ENCODE measurements at places on chromosomes 2 and 18. TPM values are rescaled to one million over a fixed set of nuclear protein-coding genes. Genes with fewer than 3 reads are reported as not detected.

SCN7A gene
- total RNA-seq: 0.36 TPM

SCYGR5 gene
- not detected for total RNA-seq

- DNase-seq: no peak
Observed at GRCh38 chr2:10316336-10316735, 13.6 kb downstream of the HPCAL1 start.

DNA sequence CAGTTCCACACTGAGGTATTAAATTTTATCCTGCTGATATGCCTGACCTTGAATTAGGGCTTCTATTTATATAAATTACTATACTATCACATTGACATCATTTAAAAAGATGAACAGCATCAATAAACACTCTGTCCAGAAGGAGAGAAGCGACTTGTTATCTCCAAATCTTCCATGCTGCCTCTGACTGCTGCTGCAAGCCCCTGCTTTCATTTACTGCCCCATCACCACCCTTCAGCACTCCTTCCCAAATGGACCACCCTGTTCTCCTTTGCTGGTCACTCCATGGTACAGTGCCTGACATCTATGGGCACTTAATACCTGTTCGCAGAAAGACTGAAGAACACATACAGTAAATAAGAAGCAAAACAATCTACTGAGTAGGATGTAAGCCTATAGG lies 48.1 kb downstream of the KLF7 start:
- no peak for DNase-seq

- DNase-seq: no peak
Observed at GRCh38 chr18:74331404-74331803, 15.8 kb downstream of the C18orf63 start.

DNA sequence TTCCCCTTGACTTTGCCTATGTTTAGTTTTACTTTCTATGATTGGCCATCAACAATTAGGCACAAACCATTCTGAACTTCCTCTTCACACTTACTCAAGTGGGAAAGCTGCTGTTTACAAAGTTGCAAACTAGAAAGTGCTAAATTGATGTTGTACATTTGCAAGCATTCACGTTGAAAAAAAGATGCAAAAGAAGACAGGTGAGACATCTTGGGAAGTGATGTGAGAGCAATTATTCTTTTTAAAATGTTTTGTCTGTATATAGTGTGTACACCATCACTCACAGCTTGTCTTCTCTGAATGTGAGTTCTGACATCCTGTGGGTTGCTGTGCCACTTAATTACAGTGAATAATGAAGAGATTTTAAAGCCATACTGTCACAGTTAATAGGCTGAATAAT lies 874.1 kb upstream of the LRATD1 start:
- no peak for DNase-seq

TCF23 gene
- total RNA-seq: not detected

- no peak for DNase-seq
Observed at GRCh38 chr18:37900326-37900725, 334.7 kb upstream of the CELF4 start.

- DNase-seq: no peak
Observed at GRCh38 chr18:51666763-51667191, 469.3 kb upstream of the MEX3C start.

DNA sequence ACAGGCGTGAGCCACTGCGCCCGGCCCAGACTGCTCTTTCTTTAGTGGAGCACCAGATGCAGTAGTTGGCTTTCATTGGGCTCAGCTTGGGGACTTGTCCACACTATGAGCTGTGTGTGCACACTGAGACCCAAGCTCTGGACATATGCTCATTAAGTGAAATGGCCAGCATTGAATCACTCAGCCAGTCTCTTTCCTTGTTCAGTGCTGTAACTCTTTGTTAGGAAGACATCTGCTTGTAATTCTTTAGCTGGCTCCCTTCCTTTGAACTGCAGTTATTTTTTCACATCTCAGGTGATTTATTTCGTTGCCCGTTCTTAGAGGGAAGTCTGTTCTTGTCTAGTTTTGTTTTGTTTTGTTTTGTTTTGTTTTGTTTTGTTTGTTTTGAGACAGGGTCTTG lies 70.5 kb downstream of the CAB39 start:
- DNase-seq: no peak

NCKAP5 gene
- total RNA-seq: 0.58 TPM

NGEF gene
- total RNA-seq: 4.2 TPM

DNA sequence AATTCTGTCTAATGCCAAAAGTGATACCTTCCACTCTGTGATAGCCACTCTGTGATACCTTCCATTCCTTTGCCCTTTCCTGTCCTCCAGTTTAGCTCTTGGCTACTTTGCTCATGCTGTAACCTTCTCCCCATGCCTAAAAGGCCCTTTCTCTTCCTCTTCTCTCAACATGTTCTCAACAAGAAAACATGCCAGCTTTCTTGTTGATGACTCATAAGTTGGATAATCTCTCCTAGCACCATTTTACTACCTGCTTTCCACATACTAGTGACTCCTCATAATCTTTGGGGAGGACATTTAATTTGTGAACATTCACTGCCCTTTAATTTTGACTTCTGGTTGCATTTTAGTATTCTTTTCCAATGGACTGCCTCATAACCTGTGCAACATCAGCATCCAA lies 55.9 kb upstream of the NT5C1B start:
- no peak for DNase-seq

SERPINB13 gene
- total RNA-seq: not detected

GAREM2 gene
- total RNA-seq: 1.9 TPM

TUBA4B gene
- 0.52 TPM for total RNA-seq

DNA sequence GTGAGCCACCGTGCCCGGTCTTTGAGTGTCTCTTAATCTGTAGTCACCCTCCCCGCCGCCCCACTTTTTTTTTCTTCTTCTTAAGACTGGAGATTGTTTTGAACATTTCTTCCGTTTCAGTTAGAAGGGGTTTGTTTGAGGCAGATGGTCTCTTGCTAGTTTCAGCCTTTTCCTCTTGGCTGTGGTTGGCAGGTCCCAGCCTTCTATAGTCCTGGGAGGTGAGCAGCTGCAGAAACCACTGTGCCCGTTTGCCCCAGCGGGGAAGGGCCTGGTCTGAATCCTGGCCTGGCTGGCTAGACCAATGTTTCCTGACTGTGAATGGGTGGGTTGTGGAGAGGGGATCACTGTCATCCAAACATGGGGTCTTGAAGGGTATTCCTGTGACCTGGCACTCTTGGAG lies 30.1 kb upstream of the MCFD2 start:
- DNase-seq: no peak

DNA sequence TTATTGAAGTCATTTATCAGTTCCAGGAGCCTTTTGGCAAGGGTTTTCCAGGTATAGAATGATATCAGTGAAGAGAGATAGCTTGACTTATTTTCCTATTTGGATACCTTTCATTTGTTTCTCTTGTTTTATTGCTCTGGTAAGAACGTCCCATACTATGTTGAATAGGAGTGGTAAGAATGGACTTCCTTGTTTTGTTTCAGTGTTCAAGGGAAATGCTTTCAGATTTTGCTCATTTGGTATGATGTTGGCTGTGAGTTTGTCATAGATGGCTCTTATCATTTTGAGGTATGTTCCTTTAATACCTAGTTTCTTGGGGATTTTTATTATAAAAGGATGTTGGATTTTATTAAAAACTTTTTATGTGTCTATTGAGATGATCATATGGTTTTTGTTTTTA lies 87.1 kb upstream of the EPAS1 start:
- DNase-seq: no peak

- DNase-seq: no peak
Observed at GRCh38 chr18:29163596-29163995, 986.7 kb upstream of the CDH2 start.

DNA sequence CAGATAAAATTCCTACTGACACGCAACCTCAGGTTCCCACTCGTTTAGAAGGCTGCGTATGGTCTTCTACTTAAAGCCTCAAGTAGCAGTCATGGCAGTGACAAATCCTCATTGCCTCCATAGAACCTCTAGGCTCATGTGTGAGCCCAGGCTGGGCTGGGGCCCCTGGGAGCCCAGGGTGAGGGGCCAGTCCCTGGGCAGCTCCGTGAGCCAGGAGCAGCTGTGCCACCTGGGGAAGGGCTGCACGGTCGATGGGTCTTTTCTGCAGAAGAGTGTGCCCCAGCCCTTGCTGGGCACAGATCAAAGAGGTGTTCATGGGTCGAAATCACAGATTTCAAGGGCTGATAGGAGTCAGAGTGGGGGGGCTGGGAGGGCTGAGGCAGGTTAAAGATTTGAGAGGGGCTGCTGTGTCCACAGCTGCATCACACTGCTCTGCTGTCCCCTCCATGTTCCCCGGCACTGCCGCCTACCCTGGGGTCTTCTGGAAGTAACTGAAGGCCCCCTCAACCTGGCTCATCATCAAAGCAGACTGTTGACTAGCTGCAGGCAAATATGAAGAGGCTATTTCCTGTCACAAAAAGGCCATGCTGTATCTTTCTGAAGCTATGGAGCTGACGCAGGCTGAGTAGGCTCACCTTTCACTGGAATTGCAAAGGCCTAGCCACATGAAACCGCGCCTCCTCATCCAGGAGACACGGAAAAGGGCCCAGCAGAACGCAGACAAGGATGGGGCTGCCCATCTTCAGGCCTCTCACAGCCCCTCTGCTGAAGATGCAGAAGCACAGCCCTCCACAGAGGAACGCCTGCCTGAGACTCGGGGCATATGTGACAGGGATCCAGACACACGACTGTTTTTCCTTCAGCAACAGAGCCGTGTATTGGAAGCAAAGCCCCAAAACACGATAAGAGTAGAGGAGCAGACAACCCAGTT lies 35.7 kb upstream of the ALPP start:
- DNase-seq: no peak

- no peak for DNase-seq
Observed at GRCh38 chr2:40820319-40820718, 368.4 kb upstream of the SLC8A1 start.

DNA sequence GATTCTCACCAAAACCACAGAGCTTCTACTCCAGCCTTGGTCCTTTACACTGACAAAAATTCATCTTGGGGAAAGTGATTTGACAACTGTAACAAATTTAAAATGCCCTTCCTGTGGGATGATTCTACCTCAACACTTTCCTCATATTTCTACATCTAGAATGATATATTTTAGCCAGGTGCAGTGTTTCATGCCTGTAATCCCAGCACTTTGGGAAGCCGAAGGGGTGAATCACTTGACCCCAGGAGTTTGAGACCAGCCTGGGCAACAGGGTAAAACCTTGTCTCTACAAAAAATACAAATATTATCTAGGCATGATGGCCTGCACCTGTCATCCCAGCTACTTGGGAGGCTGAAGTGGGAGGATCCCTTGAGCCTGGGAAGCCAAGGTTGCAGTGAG lies 408.6 kb downstream of the CDH7 start:
- no peak for DNase-seq

GRCh38 chr18:14933049-14933851 lies 185.3 kb downstream of the ANKRD30B start:
- DNase-seq: no peak

ARHGEF4 gene
- 3.2 TPM for total RNA-seq

DNA sequence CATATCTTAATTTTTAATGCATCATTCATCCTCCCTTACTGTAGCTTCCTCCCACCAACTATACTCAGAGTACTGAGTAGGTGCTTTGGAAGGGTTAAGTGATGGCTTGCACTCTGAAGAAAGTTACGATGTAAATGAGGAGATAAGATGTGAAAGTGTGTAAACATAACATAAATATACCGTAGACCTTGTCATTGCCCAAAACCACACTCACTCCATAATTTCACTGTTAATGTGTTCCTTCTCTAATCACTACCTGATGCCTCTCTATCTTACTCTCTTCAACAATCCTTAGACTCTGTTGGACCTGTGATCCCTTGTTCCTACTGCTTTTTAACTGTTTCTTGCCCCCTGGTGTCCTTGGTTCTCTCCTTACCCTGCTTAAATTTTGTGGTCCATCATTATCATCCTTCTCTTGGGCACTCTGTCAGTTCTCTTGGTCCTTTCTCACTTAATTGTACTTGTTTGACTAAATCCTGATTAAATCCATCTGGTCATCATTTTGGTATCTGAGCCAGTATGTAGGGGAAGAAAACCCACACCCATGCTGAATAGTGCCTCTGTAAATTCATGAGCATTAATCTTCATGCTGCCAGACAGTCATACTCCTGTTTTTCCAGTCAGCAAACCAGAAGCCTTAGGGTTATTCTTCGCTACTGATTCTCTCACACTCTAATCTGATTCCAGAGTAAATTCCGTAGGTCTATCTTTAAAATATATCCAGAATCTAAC lies 45.0 kb downstream of the PMS1 start:
- no peak for DNase-seq

MDH1B gene
- total RNA-seq: 0.23 TPM

DNA sequence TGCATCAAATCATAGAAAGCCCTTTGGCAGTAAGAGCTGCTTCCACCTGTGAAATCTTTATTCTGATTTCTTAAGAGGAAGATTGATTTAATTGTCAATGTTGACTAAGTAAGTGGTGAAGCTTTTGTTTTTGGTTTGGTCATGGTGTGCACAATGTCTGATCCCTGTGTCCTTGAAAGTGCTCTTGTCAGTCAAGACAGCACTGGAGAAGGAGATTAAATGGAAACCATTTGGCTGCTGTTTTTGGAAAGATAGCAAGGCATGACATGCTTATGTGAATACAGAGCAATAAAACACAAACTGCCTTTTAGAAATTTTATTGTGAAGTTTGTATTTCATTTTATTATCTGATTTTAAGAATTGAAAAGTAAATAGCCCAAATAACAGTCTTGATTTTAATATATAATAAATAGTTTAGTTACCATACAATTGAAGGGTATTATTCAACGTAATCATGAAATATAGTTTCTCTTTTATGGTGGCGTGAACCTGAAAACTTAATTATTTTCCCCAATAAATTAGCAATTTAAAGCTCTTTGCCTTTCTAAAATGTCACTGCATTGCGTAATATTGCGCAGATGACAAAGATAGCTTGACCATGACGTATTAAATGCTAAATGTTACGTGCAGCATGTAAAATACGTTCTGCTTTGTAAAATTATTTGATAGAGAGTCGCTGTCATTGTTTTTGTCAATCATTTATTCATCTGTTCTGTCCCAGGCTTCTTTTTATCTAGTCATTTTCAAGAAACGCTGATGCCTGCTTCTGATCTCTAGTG lies 69.0 kb downstream of the GULP1 start:
- DNase-seq: no peak

DNA sequence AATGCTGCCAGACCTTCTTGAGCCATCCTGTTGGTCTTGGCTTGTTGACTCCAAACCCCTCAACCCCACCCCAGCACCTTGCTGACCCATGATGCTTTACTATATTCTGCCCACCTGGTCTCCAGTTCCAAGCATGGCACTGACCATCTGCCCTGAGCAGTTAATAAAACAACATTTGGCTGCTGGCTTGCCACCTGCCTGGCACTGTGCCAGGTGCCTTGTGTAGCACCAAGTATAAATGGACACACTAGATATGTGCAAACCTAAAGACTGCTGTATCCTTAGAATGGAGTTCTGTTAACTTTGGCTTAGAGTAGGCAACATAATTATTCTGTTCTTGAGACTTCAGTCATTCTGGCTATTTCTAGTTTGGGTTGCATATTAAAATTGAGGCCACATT lies 91.4 kb downstream of the ACSL3 start:
- DNase-seq: no peak

KIDINS220 gene
- 27.0 TPM for total RNA-seq

COL4A4 gene
- 5.2 TPM for total RNA-seq

PID1 gene
- 0.69 TPM for total RNA-seq

All from epithelial cell of proximal tubule (primary cell).